ENCODE measurements at places on chromosomes 11 and 22.

DNA sequence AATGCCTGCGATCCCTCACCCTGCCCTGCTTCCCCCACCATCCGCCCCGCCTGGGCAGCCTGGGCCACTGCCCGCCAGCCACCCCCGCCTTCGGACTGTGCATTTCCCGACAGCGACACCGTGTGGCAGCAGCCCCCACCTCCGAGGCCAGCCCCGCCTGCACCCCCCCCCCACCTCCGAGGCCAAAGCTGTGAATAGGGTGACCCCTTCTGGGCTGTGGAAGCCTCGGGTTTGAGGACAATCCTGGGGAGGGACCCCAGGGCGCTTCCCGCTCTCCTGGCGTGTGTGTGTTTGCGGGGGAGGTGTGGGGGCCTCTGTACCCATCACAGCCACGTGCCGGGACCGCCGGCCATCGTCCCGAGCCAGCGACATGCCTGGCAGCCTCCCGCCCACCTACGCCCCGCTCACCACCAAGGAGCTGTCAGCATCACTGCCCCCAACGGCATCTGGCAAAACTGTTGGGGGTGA lies 33.8 kb upstream of the PPARA start:
- peak; percentile 79 for DNase-seq

DNA sequence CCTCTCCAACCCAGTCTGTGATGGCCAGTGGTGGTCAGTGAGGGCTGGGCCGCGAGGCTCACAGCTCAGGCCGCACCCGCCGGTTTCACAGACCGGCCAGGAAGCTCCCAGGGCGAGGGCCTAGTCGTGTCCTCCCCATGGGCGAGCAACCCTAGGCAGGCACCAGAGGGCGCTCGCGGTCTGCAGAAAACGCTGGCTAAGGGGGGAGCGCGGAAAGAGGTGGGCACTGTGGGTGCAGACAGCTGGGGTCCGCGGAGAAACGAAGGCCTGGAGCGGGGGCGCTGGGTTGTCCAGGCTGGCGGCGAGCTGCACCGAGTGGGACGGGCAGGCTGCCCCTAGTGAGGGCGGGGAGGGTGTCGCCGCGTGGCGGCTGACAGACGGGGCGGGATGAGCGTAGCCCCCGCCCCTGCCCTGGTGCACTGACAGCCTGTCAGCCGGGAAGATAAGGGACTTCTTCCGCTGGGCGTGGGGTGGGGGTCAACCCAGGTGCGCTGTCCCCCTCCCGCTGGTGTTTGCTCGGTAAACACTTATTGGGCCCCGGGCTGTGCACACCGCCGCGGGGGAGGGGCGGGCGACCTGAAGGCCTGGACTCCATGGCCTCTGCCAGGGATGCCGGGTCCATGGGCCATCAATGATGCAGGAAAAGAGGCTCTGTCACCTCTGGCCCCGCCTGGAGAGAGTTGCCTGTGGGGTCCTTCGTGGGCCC lies 7.5 kb downstream of the GP1BB start:
- DNase-seq, result peak; percentile 83

DNA sequence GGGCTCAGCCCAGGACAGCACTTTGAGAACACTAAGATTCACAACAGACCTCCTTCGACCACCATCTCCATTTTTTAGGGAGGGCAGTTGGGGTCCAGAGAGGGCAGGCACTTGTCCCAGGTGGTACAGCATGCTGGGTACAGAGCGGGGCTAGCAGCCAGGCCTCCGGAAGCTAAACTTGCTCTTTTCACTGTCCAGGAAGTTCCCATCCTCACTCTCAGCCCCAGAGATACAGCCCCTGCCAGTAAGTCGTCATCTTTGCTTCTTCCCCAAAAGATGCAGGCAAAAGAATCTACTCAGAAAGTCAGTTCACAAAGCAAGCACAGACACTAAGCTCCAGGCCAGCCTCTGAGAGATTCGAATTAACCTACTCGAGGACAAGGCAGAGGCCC lies 6.7 kb upstream of the RAB3IL1 start:
- DNase-seq, result no peak

GRCh38 chr11:132865623-132866022 lies 666.7 kb downstream of the OPCML start:
- no peak for DNase-seq

GRCh38 chr22:19242699-19243098 lies 48.8 kb downstream of the CLTCL1 start:
- no peak for DNase-seq

DNA sequence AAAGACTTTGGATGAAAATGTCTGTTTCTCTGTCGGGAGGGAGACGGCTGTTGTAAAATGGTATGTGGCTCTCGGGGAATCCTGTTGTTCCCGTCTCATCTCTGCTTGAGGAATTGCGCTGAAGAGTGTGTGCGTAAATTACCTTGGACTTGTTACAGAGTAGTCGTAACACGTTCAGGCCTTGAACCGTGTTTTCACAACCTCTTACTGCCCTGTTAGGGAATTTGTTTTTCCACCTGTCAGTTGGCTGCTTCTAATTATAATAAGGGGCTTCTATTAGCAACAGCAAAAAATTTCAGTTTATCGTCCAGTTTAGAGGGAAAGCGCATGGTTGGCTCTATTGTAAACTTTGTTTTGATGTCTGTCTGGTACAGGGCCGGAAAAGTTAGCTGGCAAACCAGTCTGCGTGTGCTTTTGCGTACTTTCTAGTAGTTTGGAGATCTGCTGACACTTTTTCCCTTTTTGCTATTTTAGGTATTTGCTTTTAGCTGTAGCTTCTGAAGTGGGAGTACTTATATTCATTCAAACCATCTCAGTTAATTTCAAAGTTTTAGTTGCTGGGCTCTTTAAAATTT lies 1.5 kb downstream of the HIPK3 start:
- DNase-seq, result no peak

DNA sequence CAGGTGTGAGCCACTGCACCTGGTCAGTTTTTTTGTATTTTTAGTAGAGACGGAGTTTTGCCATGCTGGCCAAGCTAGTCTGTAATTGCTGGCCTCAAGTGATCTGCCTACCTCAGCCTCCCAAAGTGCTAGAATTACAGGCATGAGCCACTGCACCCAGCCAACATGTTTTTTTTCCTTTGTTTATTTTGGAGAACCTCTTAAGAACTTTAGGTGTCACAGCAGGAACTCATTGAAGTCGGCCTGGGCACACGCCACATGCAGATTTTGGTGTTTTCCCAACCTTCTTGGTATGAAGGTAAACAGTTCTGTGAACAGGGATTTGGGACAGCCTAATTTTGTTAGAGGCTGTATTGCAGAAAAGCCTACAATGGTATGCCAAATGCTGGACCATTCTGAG lies 9.4 kb downstream of the DIXDC1 start:
- no peak for DNase-seq

DNA sequence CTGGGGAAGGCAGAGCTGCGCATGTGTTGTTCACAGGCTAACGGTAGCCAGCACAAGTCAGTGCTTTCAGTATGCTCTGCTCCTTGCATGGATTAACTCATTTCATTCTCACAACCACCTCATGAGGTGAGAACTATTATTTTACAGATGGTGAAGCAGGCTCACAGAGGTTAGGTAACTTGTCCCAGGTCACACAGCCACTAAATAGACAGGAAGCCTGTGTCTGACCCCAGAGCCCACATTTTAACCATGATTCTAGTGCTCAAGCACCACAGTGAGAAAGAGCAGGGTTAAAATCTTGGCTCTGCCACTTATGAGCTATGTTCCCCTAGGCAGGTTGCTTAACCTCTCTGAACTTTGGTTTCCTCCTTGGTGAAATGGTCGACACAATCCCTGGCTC lies 6.2 kb upstream of the SNX15 start:
- DNase-seq, result no peak

- DNase-seq, result no peak
Observed at GRCh38 chr11:62926680-62927455, 5.7 kb upstream of the CHRM1 start.

GRCh38 chr11:87971354-87971753 lies 203.9 kb downstream of the RAB38 start:
- no peak for DNase-seq

GRCh38 chr22:44473166-44473565 lies 24.9 kb downstream of the RTL6 start:
- no peak for DNase-seq

- no peak for DNase-seq
Observed at GRCh38 chr11:119496469-119496868, 73.5 kb upstream of the THY1 start.
